Glutamatergic neuron (in vitro differentiated cells): ENCODE measurements at places on chromosomes 5 and 9.

DNA sequence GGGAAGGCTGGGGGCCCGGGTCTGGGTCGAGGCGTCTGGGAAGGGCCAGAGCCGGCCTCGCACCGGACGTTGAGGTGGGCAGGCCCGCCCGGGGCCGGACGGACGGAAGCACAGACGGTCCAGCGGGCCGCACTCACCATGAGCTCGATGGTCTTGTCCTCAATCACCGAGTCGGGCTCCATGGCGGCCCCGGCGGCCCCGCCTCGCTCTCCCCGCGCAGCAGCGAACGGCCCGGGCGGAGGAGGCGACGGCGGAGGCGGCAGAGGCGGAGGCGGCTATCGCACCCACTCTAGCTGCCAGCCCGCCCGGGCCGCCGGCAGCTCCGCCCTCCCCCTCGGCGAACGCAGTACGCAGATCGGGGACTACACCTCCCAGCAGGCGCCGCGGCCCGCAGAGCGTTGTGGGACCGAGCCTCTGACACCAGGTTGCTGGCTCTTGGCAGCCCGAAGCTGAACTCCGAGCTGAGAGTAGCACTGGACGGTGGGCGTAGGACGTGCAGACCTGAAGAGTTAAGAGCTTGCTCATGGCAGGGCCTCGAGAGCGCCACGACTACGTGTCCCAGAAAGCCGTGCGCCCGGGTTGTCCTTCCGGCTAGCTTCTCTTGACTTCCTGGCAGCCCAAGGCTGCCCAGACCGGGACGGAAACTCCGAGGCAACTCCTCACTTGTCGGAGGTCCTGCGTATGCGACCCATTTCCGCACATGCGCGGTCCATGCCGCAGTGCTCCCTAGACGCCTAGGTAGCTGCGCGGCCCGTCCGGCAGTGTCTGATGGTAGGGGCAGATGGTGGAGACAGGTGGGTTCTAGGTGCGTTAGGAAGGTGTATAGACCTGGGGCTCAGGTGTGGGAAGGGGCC lies at the start of gene FBXW11:
TSS of gene FBXW11 (minus strand) at position 318 of the 854 bp plus-strand sequence. CDS start at position 182, 136 bp downstream.
- peak; percentile 95 for DNase-seq

GRCh38 chr9:12464910-12465512 lies 228.2 kb upstream of the TYRP1 start:
- no peak for DNase-seq

DNA sequence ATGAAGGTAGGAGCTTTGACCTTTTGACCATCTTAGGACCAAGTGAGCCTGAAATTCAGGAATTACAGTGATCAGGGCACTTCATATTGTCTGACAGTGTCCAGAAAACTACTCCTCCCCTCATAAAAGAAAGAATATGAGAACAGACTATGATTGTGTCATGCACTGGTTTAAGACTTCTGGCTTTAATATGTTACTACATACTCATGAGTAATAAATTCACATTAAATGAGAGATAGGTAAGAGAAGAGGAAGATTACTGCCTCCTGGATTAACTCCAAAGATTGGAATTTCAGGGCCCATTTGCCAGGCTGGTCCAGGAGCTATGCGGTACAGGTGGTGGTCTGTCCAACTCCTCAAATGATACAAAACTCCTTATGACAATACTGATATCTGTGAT lies 213.5 kb upstream of the ADRA1B start:
- no peak for DNase-seq

DNA sequence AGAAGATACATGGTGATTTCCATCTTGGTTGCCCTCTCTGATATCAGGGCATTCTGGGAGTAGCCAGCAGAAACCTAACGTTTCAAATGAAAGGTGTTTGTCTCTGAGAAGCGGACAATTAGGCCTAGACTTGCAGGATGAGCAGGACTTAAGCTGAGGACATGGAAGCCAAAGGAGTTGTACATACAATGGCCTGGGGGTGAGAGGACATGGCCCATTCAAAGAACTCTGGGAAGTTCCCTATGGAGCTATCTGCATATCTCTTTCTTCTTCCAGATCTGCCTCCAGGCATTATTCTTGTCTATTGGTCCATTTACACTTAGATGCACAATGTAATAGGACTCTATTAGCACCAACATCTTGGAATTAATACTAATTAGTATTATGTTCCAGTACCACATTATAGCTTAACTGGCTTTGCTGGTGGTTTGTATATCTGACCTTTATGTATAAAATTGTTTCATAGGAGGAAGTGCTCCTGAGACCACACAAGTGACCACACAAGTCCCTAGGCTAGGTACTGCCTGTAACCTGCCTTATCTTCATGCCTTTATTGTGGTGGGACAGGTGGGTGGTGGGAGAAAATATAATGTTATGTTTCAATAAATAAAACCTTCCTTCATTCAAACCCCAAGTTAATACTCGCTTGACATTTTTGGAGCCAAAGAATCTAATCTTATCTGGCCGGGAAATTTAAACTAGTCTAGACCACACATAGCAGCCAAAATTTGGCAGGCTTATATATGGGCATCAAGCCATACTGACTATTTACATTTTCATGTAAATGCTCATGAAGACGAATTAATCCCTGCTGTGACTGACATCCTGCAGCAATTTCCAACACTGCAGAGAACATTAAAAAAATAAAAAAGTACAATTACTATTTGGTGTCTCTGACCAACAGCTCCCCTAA lies 52.1 kb upstream of the EQTN start:
- no peak for DNase-seq

- no peak for DNase-seq
Observed at GRCh38 chr9:26399556-26399955, 493.0 kb downstream of the CAAP1 start.

DNA sequence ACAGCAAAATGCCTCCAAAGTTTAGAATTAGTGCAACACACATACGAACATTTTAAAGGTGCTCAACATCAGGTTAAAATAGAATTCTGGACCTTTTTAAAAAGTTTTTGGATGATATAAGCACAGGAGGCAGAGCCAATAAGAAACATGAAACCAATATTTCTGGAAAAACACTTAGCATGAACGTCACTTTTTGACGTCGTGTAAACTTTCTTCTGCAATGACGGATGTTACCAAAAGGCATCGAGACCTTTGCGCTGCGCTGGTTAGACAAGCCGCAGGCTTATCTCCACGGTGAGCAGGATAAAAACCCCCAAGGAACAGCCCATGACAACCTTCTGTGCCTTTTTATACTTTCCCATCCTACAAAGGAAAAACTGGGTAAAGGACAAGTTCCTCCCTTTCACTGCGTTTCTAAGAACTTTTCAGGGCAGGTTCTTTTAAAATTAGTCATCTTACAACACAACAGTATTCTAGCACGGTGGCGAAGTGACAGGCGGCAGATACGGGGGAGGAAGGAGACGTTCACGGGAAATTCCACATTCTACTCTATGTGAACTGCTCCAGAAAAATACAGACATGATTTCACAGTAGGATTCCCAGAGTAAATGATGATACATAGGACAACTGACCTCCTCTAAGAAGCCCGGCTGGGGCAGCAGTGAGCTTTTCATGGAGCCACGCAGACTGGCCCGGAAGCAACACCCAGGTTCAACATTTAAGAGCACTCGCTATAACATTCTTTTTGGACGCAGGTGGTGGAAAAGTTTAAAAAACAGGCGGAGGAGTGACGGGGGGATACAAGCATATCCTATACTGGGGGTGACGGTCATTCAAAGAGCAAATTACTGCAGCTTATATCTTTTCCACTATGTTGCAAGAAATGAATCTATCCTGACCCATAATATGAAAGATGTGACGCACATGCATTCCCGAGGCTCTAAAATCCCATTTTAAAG lies 52.4 kb downstream of the USP20 start:
- DNase-seq: no peak

DNA sequence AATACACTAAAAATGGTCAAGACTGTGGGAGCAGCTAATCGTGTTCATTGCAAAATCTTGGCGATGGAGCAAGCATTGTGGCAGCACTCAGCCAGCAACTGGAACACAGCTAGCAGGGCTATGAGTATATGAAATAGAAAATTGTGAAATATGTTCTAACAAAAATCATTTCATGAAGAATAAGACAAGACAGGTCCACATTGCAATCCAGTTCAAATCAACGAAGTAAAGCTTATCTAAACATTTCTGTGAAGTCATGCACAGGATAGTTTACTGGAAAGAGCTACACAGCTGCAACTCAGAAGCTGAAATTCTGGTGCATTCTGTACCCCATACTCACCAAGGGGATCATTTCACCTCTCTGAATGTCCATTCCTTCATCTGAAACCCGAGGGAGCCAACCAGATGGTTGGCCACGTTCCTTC lies 5.3 kb upstream of the NFIL3 start:
- no peak for DNase-seq

DNA sequence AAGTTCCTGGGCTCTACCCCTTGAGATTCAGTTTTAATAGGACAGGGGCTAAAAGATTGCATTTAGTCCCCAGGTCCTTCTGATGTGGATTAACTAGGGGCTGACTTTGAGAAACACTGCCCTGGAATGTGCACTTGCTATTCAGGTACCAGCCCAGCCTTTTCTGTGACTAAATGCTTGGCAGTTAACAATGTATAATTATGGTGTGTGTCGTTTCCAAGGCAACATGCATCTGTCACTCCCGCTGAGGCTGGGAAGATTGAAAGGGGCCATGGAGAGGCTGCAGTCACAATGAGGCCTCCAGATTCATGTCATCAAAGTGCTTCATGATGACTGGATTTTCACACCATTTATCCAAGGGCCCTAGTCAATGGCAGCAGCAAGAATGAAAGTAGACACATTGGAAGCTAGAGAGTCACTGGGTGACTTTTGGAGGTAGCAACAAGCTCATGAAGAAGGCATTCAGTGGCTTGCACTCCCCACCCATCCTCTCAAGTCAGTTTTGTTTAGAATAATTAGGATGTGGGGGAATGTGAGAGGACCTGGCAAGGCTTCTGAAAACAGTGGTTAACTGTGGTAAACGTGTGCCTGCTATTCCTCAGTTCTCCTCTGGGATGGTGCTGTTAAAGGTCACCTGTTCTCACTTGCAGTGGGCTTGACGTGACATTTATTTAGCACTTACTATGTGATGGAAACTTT lies 28.3 kb downstream of the RAI14 start:
- DNase-seq: no peak

GRCh38 chr9:127149010-127149409 lies 26.6 kb upstream of the ANGPTL2 start:
- DNase-seq: no peak

DNA sequence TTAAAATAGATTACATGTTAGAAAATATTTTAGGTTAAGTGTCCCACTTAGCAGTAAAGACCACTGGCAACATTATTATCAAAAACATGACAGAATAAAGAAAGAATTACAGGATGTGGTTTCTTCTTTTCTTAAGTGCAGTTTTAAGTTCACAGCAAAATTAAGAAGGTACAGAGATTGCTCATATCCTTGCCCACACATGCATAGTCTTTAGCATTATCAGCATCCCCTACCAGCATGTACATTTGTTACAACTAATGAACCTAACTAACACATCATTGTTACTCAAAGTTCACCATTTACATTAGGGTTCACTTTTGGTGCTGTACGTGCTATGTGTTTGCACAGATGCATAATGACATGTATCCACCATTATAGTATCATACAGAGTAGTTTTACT lies 837.7 kb upstream of the CDH9 start:
- no peak for DNase-seq
